Endothelial cell of umbilical vein (primary cell): ENCODE measurements at places on chromosomes 7 and 10. TPM values are rescaled to one million over a fixed set of nuclear protein-coding genes. Genes with fewer than 3 reads are reported as not detected.

GRCh38 chr7:136045992-136046391, 68.8 kb upstream of the MTPN start:
- no peak for DNase-seq
- no peak overlapping the region for H3K27ac ChIP-seq
- H3K36me3 ChIP-seq = no peaks in the 10 kb centered on the region

DNA sequence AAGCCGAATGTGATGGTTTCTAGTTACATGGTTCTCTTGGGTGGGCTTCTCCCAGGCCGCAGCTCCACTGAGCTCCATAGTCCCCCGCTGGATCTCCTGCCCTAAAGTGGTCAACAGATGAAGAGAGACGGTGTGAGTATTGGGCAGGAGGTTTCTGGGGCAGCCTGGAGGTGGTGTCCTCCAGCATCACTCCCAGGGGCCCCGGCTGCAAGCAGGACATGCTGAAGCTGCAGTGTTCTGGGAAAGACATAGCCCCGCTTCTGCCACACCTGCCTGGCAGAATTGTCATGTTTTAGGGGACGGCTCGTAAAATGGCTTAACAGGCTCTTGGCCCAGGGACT, 40.4 kb downstream of the CALML3 start:
- no peak for DNase-seq
- H3K36me3 ChIP-seq = no peaks in the 10 kb centered on the region
- H3K4me3 ChIP-seq = no peak overlapping the region
- H3K27ac ChIP-seq = no peak overlapping the region
- peaks cover 2% of the 10 kb centered on the region for H3K4me1 ChIP-seq
- no peaks in the 10 kb centered on the region for H3K27me3 ChIP-seq

- no peaks in the 10 kb centered on the region for H3K36me3 ChIP-seq
- no peak overlapping the region for H3K4me3 ChIP-seq
- no peaks in the 10 kb centered on the region for H3K27me3 ChIP-seq
- no peak overlapping the region for H3K27ac ChIP-seq
- H3K4me1 ChIP-seq = no peaks in the 10 kb centered on the region
- no peak for DNase-seq
These were observed 600.0 kb downstream of the PHTF2 start for GRCh38 chr7:78398576-78398975.

DNA sequence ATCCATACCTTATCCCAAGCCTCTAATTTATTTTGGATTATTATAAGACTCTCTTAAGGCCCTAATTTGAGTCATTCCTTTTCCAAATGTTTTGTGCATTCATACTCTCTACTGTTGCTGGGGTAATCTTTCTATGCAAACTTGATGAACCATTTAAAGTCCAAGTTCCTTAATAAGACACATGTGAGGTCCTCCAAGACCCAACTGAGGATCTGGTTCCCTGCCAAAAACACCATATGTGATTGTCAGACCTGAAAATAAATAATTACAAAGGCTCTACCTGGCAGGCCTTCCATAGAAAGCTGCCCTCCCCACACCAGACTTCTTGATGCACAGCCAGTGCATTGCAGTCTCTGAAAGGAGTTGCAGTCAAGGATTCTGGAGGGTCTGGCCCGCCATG, 257.9 kb upstream of the AKR1E2 start:
- H3K27me3 ChIP-seq = no peaks in the 10 kb centered on the region
- H3K4me1 ChIP-seq = no peaks in the 10 kb centered on the region
- DNase-seq = no peak
- no peak overlapping the region for H3K4me3 ChIP-seq
- H3K36me3 ChIP-seq = no peaks in the 10 kb centered on the region

DNA sequence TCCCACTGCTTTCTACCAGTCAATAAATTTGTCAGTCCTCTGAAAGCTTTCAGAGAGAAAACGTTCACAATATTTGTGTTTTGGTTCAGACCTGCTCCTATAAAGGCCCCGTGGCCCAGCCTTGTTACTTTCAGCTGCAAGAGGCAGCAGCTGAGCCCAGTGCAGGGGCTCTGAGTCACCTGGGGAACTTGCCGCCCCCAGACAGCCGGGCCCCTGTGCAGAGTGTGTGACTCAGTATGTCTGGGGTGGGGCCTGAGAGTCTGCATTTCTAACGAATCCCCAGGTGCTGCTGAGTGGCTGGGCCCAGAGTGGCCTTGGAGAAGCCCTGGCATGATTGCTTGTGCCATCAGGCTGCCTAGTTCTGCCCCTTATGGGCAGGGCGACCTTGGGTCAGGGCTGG, 303.5 kb downstream of the PAXIP1 start:
- no peak for DNase-seq
- H3K36me3 ChIP-seq = no peaks in the 10 kb centered on the region
- H3K27me3 ChIP-seq = no peaks in the 10 kb centered on the region
- no peaks in the 10 kb centered on the region for H3K4me1 ChIP-seq
- H3K4me3 ChIP-seq = no peak overlapping the region
- H3K27ac ChIP-seq = no peak overlapping the region

DNA sequence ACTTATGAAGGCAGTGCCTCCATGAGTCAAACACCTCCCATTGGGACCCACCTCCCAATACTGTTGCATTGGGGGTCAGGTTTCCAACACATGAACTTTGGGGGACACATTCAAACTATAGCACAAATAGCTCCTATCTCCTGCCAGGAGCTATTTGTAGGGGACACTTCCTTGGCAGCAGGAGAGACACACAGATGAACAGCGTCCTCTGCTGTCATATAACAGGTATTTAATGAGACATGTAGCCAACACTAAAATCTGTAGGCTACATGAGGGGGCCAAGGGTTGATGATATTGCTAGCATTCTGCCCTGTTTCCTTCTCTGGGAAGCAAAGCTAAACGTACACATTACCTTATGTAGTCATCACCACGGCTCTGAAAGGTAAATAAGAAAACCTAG, 2.6 kb upstream of the GPR26 start:
- H3K27ac ChIP-seq = no peak overlapping the region
- DNase-seq = no peak
- H3K4me1 ChIP-seq = no peaks in the 10 kb centered on the region
- H3K4me3 ChIP-seq = no peak overlapping the region

- no peaks in the 10 kb centered on the region for H3K27me3 ChIP-seq
- no peak for DNase-seq
- H3K4me1 ChIP-seq = no peaks in the 10 kb centered on the region
- H3K36me3 ChIP-seq = no peaks in the 10 kb centered on the region
These were observed 91.6 kb upstream of the CXCL12 start for GRCh38 chr10:44476409-44477045.

GRCh38 chr10:95742485-95742884, 13.5 kb upstream of the ENTPD1 start:
- no peaks in the 10 kb centered on the region for H3K36me3 ChIP-seq
- DNase-seq = peak; percentile 96
- no peak overlapping the region for H3K4me3 ChIP-seq
- H3K4me1 ChIP-seq = peaks cover 26% of the 10 kb centered on the region
- H3K27me3 ChIP-seq = no peaks in the 10 kb centered on the region

GRCh38 chr7:55965805-55966421, 1.5 kb downstream of the NIPSNAP2 start:
- no peak for DNase-seq
- H3K36me3 ChIP-seq = no peaks in the 10 kb centered on the region
- no peaks in the 10 kb centered on the region for H3K4me1 ChIP-seq
- no peaks in the 10 kb centered on the region for H3K27me3 ChIP-seq
- no peak overlapping the region for H3K27ac ChIP-seq

GRCh38 chr7:11128498-11128897, 154.8 kb downstream of the PHF14 start:
- no peaks in the 10 kb centered on the region for H3K36me3 ChIP-seq
- no peak overlapping the region for H3K27ac ChIP-seq
- DNase-seq = no peak
- H3K4me1 ChIP-seq = peaks cover 5% of the 10 kb centered on the region

DNA sequence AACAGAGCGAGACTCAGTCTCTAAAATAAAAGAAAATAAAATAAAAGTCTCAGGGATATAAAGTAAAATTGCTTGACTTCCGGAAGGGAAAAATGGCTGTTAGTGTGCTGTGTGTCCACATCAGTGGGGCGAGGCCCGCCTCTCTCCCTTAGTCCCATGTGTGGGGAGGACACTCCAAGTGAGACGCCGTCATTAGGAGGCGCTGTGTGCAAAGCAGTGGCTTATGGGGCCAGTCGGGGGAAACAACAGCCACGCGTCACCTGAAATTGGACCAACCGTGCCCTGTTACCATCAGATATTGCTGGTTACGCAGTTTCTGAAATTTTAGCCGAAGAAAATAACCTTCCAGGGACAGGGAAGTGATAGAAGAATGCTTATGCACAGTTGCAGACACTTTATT, 15.8 kb downstream of the SFXN4 start:
- H3K4me1 ChIP-seq = no peaks in the 10 kb centered on the region
- H3K36me3 ChIP-seq = peaks cover 2% of the 10 kb centered on the region
- H3K4me3 ChIP-seq = no peak overlapping the region
- DNase-seq = no peak
- no peak overlapping the region for H3K27ac ChIP-seq

DNA sequence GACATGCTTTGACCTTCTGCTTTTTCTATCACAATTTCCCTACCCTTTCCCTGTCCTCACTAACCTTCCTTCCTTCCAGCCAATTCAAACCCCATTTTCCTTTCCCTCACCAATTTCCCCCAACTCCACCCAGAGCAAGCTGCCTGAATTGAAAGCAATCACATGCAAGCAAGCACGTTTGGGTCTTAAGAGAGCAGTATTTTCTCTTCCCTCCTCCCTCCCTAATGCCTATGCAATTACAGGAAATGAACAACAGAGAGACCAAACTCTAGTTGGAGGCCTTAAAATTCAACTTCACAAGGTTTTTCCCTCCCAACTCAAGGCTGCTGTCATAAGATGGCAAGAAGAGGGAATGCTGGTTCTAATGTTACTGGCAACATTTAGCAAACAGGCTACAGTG, 117.2 kb downstream of the MYOF start:
- no peaks in the 10 kb centered on the region for H3K27me3 ChIP-seq
- no peak overlapping the region for H3K27ac ChIP-seq
- DNase-seq = peak; percentile 31
- H3K36me3 ChIP-seq = peaks cover 33% of the 10 kb centered on the region
- peaks cover 18% of the 10 kb centered on the region for H3K4me1 ChIP-seq
- no peak overlapping the region for H3K4me3 ChIP-seq

- no peaks in the 10 kb centered on the region for H3K27me3 ChIP-seq
- no peak overlapping the region for H3K27ac ChIP-seq
- no peaks in the 10 kb centered on the region for H3K36me3 ChIP-seq
- DNase-seq = no peak
- no peaks in the 10 kb centered on the region for H3K4me1 ChIP-seq
These were observed 94.5 kb downstream of the OR13A1 start for GRCh38 chr10:45220931-45221330.

DNA sequence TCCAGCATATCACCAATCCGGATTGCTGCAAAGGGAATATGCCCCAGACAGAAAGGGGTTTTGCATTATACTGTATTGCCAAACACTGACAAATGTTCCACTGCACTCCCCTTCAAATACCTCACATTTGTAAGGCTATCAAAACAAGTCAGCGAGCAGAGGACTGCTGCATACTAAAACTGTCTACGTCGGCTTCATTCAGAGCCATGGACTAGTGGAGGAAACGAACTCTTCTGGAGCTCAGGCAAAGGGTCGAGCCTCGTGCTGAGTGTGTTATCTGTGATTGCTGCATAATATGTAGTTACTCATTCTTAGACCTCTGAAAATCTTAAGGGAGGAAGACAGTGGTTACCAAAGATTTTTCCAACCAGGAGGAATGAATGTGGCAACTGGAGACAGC, 200.2 kb downstream of the DYNC1I1 start:
- no peak overlapping the region for H3K27ac ChIP-seq
- no peaks in the 10 kb centered on the region for H3K27me3 ChIP-seq
- no peaks in the 10 kb centered on the region for H3K36me3 ChIP-seq
- DNase-seq = no peak
- H3K4me3 ChIP-seq = no peak overlapping the region
- peaks cover 6% of the 10 kb centered on the region for H3K4me1 ChIP-seq

DNA sequence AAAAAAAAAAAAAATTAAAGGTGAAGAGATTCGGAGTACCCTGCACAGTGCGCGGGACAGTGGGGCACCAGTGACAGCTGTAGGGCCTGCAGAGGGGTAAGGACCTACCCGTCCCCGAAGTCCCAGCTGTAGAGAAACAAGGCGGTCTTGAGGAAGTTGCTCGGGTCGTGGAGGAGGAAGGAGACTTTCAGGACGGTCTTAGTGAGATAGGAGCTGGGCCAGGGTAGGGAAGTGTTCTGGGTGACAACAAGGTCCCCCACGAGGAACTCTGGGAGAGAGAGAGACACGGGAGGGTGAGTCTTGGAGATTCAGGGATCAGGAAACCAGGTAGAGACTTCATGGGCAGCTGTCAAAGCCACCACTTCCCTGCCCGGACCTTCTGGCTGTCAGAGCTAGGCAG, 9.7 kb downstream of the TMEM130 start:
- no peaks in the 10 kb centered on the region for H3K4me1 ChIP-seq
- H3K36me3 ChIP-seq = no peaks in the 10 kb centered on the region
- H3K27ac ChIP-seq = no peak overlapping the region
- DNase-seq = no peak

DNA sequence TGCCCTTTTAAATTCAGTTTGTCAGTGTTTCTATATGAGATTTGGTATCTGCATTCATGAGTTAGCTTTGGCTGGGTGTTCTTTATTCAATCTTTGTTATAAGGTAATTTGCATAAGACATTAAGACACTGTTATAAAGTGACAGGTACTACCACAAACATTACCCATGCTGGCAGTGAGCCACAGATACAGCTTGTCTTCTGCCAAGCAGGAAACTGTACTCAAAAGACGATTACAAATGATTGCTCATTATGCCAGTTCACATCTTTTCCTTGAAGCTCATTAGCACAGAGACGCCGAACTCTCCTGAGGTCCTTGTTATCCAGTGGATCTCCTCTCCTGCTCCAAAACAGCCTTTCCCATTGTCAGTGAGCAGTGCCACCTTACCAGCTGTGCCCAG, 30.4 kb downstream of the AMPH start:
- DNase-seq = no peak
- no peak overlapping the region for H3K4me3 ChIP-seq
- no peaks in the 10 kb centered on the region for H3K36me3 ChIP-seq
- no peaks in the 10 kb centered on the region for H3K4me1 ChIP-seq

TAS2R5 gene
- polyA plus RNA-seq = 1.3 and 1.6 TPM in 2 replicates

OR2A42 gene
- polyA plus RNA-seq = not detected in 2 replicates

CYP17A1 gene
- polyA plus RNA-seq = not detected in 2 replicates

NEBL gene
- polyA plus RNA-seq = 0.17 and 4.3 TPM in 2 replicates

COL28A1 gene
- not detected in 2 replicates for polyA plus RNA-seq

CNPY1 gene
- not detected in 2 replicates for polyA plus RNA-seq

MYO1G gene
- polyA plus RNA-seq = 0.06 TPM in 1 of 2 replicates, not detected in the other

UCMA gene
- not detected in 2 replicates for polyA plus RNA-seq

NCF1 gene
- 0.08 TPM in 1 of 2 replicates, not detected in the other for polyA plus RNA-seq

FAM53B gene
- 8.2 and 8.5 TPM in 2 replicates for polyA plus RNA-seq
